Effector memory CD4-positive, alpha-beta T cell (primary cell): ENCODE measurements at places on chromosomes 5 and 9.

DNA sequence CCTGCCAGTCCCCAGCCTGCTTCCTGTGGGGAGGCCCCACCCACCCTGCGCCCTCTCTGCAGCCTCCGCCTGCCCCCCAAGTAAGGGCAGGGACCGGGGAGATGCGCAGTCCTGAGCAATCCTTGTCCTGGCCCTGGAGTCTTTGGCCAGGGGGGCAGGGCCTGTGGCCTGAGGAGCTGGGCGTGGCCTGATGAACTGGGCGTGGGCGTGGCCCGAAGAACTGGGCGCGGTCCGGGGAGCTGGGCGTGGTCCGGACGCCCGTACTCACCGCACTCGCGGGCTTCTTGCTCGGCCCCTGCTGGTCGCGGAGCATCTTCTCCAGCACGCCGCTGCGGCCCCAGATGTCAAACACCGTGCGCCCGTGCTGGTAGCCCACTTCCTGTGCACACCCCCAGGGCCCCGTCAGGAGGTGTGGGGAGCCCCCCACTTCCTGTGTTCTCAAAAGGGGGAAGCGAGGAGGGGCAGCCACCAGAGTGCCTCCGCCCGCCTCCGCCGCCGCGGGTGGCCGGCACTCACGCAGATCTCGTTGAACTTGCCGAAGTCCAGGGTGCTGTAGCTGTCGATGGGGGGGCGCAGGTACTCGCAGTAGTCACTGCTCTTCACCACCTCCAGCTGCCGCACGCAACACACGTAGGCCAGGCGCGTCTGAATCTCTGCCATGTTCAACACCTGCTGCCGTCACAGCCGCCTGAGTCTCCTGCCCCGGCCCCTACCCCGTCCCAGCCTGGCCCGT is 2.7 kb upstream of the NSMF start:
- H3K4me1 ChIP-seq: peaks cover 44% of the 10 kb centered on the region
- peak overlapping the region; percentile 59 for H3K27ac ChIP-seq
- peak; percentile 71 for DNase-seq
- peaks cover 6% of the 10 kb centered on the region for H3K36me3 ChIP-seq

DNA sequence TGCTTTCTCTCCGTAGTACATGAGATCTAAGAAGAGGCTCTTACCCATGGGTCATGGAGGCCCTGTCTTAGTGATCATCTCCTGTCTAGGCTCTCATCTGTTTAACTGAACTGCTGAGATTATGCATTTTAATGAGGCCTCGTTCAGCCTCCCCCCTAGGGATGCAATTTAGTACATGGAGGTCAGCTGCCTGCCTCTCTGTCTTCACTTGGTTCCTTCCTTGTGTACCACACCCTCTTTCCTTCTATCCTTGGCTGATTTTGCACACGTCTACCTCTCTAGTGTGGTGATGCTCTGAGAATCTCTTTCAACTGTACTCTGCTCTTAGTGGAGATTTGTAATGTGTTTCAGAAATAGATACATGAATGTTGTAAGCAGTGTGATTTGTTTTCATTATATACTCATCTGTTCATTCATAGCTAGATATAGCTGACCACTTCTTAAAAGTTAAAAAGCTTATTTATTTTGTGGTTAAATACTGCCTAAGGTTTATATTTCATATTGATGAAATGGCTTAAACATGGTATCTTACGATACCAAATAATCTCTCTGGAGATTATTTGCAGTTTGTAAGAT is 3.5 kb upstream of the ACTBL2 start:
- no peak for DNase-seq
- H3K27me3 ChIP-seq: no peaks in the 10 kb centered on the region
- no peaks in the 10 kb centered on the region for H3K36me3 ChIP-seq
- H3K27ac ChIP-seq: no peak overlapping the region
- H3K4me3 ChIP-seq: no peak overlapping the region

DNA sequence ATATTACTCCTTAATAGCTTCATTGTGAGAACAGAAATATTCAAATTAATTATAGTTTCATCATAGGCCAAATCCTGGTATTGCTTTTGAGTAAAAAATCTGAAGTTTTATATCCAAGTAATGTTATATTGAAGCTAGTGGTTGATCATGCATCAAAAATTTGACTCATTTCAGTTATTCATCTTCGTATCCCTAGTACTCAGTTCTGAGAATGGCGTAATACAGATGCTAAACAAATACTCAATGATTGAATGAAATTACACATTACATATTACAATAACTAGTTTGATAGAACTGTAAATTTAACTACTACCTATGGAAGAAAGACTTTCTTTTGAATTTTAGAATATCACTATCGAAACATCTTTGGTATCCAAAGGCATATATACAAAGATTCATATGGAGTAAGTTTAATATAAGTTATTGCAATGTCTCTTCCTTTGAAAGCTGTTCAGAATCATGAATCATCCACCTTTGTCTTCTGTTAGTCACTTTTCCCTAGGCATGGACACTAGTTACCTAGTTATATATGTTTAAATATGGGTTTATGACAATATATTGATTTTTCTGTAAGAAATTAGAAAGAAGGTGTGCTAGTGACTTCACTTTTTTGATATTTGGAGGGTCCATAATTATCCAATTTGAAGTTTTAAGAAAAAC is 5.0 kb upstream of the ZNF462 start:
- no peak overlapping the region for H3K4me3 ChIP-seq
- H3K27me3 ChIP-seq: peaks cover 5% of the 10 kb centered on the region
- H3K4me1 ChIP-seq: no peaks in the 10 kb centered on the region
- no peak overlapping the region for H3K27ac ChIP-seq

GRCh38 chr5:36741128-36741527 is 134.7 kb downstream of the SLC1A3 start:
- DNase-seq: no peak
- no peak overlapping the region for H3K4me3 ChIP-seq
- H3K27me3 ChIP-seq: peaks cover 13% of the 10 kb centered on the region
- no peak overlapping the region for H3K27ac ChIP-seq
- H3K4me1 ChIP-seq: peaks cover 4% of the 10 kb centered on the region
- no peaks in the 10 kb centered on the region for H3K36me3 ChIP-seq

DNA sequence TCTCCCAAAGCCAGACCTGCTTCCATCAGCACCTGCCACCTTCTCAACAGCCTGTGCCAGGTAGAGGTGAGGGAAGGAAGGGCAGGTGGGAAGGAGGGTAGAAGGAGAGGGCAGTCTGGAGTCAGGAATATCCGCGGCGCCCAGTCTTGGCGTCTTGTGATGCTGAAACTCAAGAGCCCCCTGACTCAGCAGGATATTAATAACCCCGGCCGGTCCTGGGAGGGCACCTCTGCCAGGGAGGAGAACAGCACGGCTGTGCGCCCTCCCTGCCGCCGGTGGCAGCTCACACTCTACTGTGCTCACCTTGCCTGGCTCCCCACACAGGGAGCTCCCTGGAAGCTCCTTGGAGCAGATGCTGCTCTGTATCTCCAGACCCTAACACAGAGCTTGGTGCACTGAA is 11.6 kb upstream of the NTNG2 start:
- no peaks in the 10 kb centered on the region for H3K36me3 ChIP-seq
- H3K4me1 ChIP-seq: no peaks in the 10 kb centered on the region
- peaks cover 4% of the 10 kb centered on the region for H3K27me3 ChIP-seq
- no peak overlapping the region for H3K4me3 ChIP-seq

- no peaks in the 10 kb centered on the region for H3K27me3 ChIP-seq
- no peak for DNase-seq
- no peaks in the 10 kb centered on the region for H3K4me1 ChIP-seq
- no peak overlapping the region for H3K27ac ChIP-seq
- H3K4me3 ChIP-seq: no peak overlapping the region
These were observed 285.9 kb downstream of the ARHGEF28 start for GRCh38 chr5:73911761-73912393.

- no peak overlapping the region for H3K27ac ChIP-seq
- no peak overlapping the region for H3K4me3 ChIP-seq
- no peaks in the 10 kb centered on the region for H3K36me3 ChIP-seq
- H3K4me1 ChIP-seq: no peaks in the 10 kb centered on the region
- no peaks in the 10 kb centered on the region for H3K27me3 ChIP-seq
These were observed 316.3 kb downstream of the EBF1 start for GRCh38 chr5:158783382-158783781.

- H3K4me1 ChIP-seq: peaks cover 25% of the 10 kb centered on the region
- peak; percentile 25 for DNase-seq
- H3K4me3 ChIP-seq: peak overlapping the region; percentile 75
- no peaks in the 10 kb centered on the region for H3K27me3 ChIP-seq
- H3K27ac ChIP-seq: peak overlapping the region; percentile 71
These were observed 14.3 kb downstream of the DIPK1B start for GRCh38 chr9:136726631-136727191.

GRCh38 chr5:94658272-94658671 is 39.8 kb downstream of the SLF1 start:
- no peak for DNase-seq
- no peaks in the 10 kb centered on the region for H3K27me3 ChIP-seq
- H3K4me1 ChIP-seq: no peaks in the 10 kb centered on the region
- H3K4me3 ChIP-seq: no peak overlapping the region
- peaks cover 14% of the 10 kb centered on the region for H3K36me3 ChIP-seq

DNA sequence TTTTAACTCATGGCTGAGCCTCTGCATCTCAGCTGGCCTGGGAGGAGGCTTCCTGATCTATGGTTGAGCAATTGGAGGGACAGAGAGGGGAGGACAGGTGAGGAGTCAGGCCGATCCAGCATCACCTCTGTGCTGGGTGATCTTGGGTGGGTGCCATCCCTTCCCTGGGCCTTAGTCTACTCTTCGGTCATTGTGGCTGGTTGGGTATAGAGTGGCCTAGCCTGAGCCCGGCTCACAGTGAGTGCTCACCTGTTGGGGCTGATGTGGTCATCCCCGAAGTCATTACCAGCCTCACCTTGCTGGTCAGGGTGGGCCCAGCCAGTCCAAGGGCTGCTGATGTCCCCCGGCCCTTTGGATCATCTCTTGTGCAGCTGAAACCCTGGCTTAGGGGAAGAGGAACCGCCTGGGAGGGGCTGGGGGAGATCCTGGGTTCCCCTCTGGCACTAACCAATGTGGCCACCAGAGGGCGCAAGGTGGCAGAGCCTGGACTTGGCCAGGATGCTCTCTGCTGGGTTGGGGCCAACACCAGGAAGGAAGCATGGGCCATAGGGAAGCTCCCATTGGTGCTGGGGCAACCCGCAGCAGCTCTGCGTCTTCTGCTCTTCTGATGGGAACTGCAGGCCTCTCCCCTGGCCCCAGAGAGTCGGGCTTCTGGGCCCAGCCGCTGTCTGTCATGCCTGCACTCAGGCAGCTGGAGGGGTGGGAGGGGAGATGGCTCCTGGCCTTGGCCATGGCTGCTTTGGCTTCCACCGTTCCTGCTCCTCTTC is 17.3 kb upstream of the ODF2 start:
- no peaks in the 10 kb centered on the region for H3K36me3 ChIP-seq
- H3K4me3 ChIP-seq: no peak overlapping the region
- H3K27me3 ChIP-seq: no peaks in the 10 kb centered on the region
- H3K27ac ChIP-seq: no peak overlapping the region

DNA sequence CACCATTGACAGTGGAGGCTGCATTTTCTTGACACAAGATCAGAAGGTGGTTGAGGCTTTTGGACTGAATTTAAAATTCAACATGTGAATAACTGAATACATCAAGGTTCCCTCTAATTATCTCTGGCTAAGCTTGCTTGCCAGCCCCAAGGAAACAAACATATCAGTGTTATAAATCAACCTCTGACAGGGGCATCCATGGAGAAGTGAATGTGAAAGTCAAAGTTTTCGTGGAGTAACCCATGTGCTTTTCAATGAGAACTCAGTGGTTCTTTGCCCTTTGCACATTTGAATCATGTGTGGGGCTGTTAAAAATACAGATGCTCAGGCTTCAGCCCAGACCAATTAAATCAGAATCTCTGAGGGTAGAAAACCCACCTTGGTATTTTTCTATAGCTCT is 128.9 kb downstream of the LRRC70 start:
- no peak for DNase-seq
- H3K4me1 ChIP-seq: no peaks in the 10 kb centered on the region
- no peaks in the 10 kb centered on the region for H3K36me3 ChIP-seq
- no peaks in the 10 kb centered on the region for H3K27me3 ChIP-seq
- no peak overlapping the region for H3K27ac ChIP-seq

DNA sequence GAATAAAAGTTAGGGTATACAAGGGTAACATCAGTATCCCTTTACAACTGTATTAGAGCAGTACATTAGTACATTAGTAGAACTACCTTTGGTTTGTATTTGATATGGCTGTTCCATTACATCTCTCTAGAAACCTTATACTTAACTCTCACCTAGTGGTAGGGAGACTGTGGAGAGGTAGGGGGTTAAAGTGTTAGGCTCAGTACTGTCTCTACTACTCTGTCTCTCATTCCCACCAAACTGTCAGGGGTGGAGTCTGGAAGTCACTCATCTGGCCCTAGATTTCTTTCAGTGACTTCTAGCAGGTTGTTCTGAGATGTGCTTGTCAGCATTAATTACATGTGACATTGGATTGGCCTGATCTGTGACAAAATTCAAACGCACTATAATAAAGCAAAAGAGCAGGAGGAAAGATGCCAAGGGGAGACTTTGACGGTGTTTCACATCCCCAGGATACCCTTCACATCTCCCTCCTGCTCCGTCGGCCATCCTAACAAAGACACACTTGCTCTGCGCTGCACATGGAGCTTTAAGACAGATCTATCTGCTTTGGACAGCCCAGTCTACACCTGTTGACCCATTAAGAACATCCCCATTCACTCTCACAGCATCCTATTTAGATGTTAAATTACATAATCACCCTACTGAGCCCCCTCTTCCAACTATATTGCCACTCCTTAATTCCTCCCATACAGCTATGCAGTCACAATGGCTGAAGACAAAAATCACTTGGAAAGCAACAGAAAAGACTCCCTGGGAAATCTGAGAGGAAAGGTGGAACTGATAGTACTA is 1043.0 kb upstream of the DMAC1 start:
- DNase-seq: no peak
- no peaks in the 10 kb centered on the region for H3K27me3 ChIP-seq
- no peak overlapping the region for H3K27ac ChIP-seq
